ENCODE measurements at places on chromosomes 4 and X. TPM values are rescaled to one million over a fixed set of nuclear protein-coding genes. Genes with fewer than 3 reads are reported as not detected.
A peak's percentile ranks its signal among the peaks of the same experiment; 100 is the strongest.

DNA sequence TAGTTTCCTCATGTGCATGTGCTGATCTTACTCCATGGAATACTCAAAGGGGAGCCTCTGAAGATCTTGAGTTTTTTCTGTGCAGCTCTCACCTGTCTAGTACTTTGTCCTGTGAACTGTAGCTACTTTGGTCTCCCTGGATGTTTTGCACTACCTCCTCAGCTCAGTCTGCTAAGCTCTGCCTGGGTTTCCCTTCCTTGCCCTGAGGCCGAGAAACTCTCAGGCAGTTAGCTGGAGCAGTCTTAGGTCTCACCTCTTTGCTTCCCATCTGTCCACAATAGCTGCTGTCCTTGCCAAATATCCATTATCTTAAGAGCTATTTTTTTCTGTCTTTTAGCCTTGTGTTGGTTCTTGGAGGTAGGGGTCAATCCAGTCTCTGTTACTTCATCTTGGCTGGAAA lies 11.6 kb downstream of the THAP6 start:
- no peak overlapping the region for H3K27ac ChIP-seq
- peaks cover under 1% of the 10 kb centered on the region for H3K4me1 ChIP-seq
- H3K27me3 ChIP-seq, result no peaks in the 10 kb centered on the region

- no peak overlapping the region for H3K27ac ChIP-seq
- peaks cover 7% of the 10 kb centered on the region for H3K36me3 ChIP-seq
- H3K4me1 ChIP-seq, result no peaks in the 10 kb centered on the region
- DNase-seq, result no peak
Observed at GRCh38 chrX:139881130-139881529, 51.7 kb downstream of the ATP11C start.

- DNase-seq, result no peak
- H3K4me1 ChIP-seq, result peaks cover 4% of the 10 kb centered on the region
- no peak overlapping the region for H3K4me3 ChIP-seq
- peaks cover 2% of the 10 kb centered on the region for H3K36me3 ChIP-seq
Observed at GRCh38 chrX:134679221-134679620, 20.9 kb upstream of the PLAC1 start.

- peaks cover 3% of the 10 kb centered on the region for H3K36me3 ChIP-seq
- H3K27ac ChIP-seq, result no peak overlapping the region
- no peaks in the 10 kb centered on the region for H3K4me1 ChIP-seq
- H3K27me3 ChIP-seq, result no peaks in the 10 kb centered on the region
- H3K4me3 ChIP-seq, result no peak overlapping the region
Observed at GRCh38 chr4:138599965-138600364, 357.8 kb upstream of the SLC7A11 start.

DNA sequence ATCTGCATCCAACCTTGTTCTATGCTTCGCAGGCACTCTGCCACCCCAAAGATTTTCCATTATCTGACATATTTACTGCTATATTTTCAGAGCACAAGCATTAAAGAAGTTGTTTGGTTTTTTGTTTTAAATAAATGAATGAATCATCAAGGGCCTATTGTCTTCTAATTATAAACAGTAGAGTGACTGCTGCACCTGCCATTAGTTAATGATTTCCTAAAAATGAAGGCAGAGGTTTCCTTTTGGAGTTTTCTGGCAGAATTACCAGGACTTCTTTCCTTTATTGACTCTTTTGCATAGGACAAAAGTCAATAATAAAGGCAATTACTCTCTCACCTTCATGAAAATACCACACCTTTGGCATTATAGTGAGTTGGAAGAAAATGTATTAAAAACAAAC lies 238.1 kb downstream of the INPP4B start:
- no peak overlapping the region for H3K27ac ChIP-seq
- no peak overlapping the region for H3K4me3 ChIP-seq
- H3K27me3 ChIP-seq, result no peaks in the 10 kb centered on the region
- no peak for DNase-seq

DNA sequence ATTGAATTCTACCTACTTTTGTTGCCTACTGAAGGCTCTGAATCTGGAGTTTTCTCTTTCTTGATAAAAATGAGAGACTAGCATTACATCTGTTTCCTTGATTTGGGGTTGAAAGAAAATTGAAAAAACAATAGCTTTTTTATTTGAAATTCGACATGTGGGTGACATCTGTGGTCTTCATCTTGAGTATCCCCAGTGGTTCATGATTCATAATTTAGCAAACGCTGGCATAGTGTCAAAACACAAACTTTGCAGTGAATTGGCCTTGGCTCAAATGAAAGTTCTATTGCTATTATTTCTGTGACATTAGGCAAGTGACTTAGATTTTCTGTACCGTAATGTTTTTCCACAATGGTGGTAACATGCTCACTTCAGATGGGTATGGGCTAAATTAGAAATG lies 747.6 kb downstream of the PCDH7 start:
- no peaks in the 10 kb centered on the region for H3K27me3 ChIP-seq
- H3K4me1 ChIP-seq, result no peaks in the 10 kb centered on the region
- no peak overlapping the region for H3K27ac ChIP-seq
- no peak overlapping the region for H3K4me3 ChIP-seq
- no peak for DNase-seq

GRCh38 chr4:4492161-4492847 lies 49.5 kb downstream of the STX18 start:
- H3K4me3 ChIP-seq, result no peak overlapping the region
- H3K27ac ChIP-seq, result no peak overlapping the region
- H3K4me1 ChIP-seq, result peaks cover 30% of the 10 kb centered on the region
- H3K27me3 ChIP-seq, result no peaks in the 10 kb centered on the region
- no peak for DNase-seq

The YY2 gene
- total RNA-seq, result 1.5 TPM

GRCh38 chrX:3271834-3272186 lies 74.6 kb downstream of the MXRA5 start:
- no peaks in the 10 kb centered on the region for H3K27me3 ChIP-seq
- H3K27ac ChIP-seq, result no peak overlapping the region

- H3K4me3 ChIP-seq, result no peak overlapping the region
- H3K36me3 ChIP-seq, result peaks cover 28% of the 10 kb centered on the region
- DNase-seq, result no peak
- H3K27ac ChIP-seq, result no peak overlapping the region
- no peaks in the 10 kb centered on the region for H3K4me1 ChIP-seq
Observed at GRCh38 chrX:7261672-7262332, 113.8 kb upstream of the PUDP start.

GRCh38 chr4:56227301-56227835 lies 159.9 kb downstream of the AASDH start:
- no peak overlapping the region for H3K27ac ChIP-seq
- no peak for DNase-seq
- no peaks in the 10 kb centered on the region for H3K27me3 ChIP-seq

The PAGE2 gene
- not detected for total RNA-seq

DNA sequence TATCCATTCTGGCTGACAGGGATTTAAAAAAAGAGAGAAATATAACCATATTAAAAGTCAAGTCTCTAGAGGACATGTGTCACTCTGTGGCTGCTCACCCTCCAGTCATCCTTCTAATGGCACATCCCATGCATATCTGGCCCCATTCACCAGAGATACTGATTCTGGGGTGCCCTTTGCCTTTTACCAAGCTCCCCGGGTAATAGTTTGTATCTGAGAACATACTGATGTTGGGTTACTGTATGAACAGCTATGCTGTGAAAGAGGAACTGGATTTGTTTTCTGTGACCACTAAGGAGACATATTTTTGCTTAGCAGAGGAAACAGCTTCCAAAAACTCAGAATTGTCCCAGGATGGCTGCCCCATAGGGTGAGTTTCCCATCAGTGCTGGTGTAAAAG lies 56.0 kb downstream of the SAT1 start:
- H3K36me3 ChIP-seq, result peaks cover 15% of the 10 kb centered on the region
- no peak for DNase-seq
- peaks cover 36% of the 10 kb centered on the region for H3K4me1 ChIP-seq

The MSX1 gene
- total RNA-seq, result 2.2 TPM

The CYSLTR1 gene
- total RNA-seq, result not detected

DNA sequence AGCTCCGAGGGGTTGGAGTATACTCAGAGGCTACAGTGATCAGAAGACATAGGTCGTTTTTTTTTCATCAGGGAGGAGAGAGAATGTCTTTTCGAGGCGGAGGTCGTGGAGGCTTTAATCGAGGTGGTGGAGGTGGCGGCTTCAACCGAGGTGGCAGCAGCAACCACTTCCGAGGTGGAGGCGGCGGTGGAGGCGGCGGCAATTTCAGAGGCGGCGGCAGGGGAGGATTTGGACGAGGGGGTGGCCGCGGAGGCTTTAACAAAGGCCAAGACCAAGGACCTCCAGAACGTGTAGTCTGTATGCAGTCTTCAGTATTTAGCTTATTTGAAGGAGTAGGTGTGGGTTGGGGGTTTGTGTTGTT lies 500 bp downstream of the GAR1 start:
- DNase-seq, result no peak
- H3K27me3 ChIP-seq, result peaks cover 11% of the 10 kb centered on the region
- H3K27ac ChIP-seq, result peak overlapping the region; percentile 89
- peaks cover 39% of the 10 kb centered on the region for H3K4me1 ChIP-seq
- peaks cover 4% of the 10 kb centered on the region for H3K36me3 ChIP-seq
- peak overlapping the region; percentile 97 for H3K4me3 ChIP-seq

The CT83 gene
- total RNA-seq, result not detected

The F8A3 gene
- 5.2 TPM for total RNA-seq

DNA sequence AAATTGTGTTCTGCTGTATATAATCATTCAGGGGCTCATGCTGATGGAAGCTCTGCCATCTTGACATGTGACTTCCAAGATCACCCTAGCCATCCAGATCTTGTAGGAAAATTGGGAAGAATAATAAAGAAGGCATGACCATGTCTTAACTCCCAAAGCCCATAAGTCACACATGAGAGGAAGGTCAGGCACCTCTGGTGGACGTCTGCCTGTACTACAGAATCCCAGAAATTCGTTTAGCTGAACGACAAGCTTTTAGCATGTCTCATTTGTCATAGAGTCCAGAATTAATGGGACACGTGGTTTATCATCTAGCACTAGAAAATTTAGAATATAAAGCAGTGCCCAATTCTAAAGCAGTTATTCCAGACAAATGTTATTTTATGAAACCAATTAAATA lies 212.7 kb downstream of the CENPC start:
- peaks cover 10% of the 10 kb centered on the region for H3K27me3 ChIP-seq
- H3K36me3 ChIP-seq, result no peaks in the 10 kb centered on the region
- DNase-seq, result peak; percentile 2
- H3K4me3 ChIP-seq, result no peak overlapping the region
- H3K4me1 ChIP-seq, result peaks cover 2% of the 10 kb centered on the region
